Activated CD4-positive, alpha-beta T cell treated with anti-CD3 and anti-CD28 coated beads for 36 hours (primary cell): ENCODE measurements at places on chromosomes 1 and 21. TPM values are rescaled to one million over a fixed set of nuclear protein-coding genes. Genes with fewer than 3 reads are reported as not detected.

Gene ANKRD35
- total RNA-seq: 0.30 TPM

Gene SLC6A17
- total RNA-seq: 0.07 TPM

- H3K27ac ChIP-seq: peak overlapping the region; percentile 99
- no peaks in the 10 kb centered on the region for H3K27me3 ChIP-seq
- no peak for DNase-seq
- peak overlapping the region; percentile 64 for H3K4me3 ChIP-seq
- H3K4me1 ChIP-seq: peaks cover 66% of the 10 kb centered on the region
Observed at GRCh38 chr1:156503698-156504437, 3.3 kb upstream of the MEF2D start.

GRCh38 chr1:76766381-76766780, 100.9 kb upstream of the ST6GALNAC5 start:
- H3K4me1 ChIP-seq: no peaks in the 10 kb centered on the region
- H3K27ac ChIP-seq: no peak overlapping the region
- DNase-seq: no peak
- H3K27me3 ChIP-seq: peaks cover 14% of the 10 kb centered on the region
- H3K36me3 ChIP-seq: no peaks in the 10 kb centered on the region
- H3K4me3 ChIP-seq: no peak overlapping the region

- no peaks in the 10 kb centered on the region for H3K4me1 ChIP-seq
- no peak overlapping the region for H3K27ac ChIP-seq
- no peaks in the 10 kb centered on the region for H3K36me3 ChIP-seq
- H3K4me3 ChIP-seq: no peak overlapping the region
Observed at GRCh38 chr1:21537932-21538630, 28.9 kb downstream of the ALPL start.
